T-helper 2 cell (primary cell): ENCODE measurements at places on chromosomes 12 and 14.

- no peak for DNase-seq
These were observed 24.1 kb downstream of the DMAC2L start for GRCh38 chr14:50335989-50336824.

GRCh38 chr12:7433276-7433822, 10.6 kb downstream of the CD163L1 start:
- no peak for DNase-seq

DNA sequence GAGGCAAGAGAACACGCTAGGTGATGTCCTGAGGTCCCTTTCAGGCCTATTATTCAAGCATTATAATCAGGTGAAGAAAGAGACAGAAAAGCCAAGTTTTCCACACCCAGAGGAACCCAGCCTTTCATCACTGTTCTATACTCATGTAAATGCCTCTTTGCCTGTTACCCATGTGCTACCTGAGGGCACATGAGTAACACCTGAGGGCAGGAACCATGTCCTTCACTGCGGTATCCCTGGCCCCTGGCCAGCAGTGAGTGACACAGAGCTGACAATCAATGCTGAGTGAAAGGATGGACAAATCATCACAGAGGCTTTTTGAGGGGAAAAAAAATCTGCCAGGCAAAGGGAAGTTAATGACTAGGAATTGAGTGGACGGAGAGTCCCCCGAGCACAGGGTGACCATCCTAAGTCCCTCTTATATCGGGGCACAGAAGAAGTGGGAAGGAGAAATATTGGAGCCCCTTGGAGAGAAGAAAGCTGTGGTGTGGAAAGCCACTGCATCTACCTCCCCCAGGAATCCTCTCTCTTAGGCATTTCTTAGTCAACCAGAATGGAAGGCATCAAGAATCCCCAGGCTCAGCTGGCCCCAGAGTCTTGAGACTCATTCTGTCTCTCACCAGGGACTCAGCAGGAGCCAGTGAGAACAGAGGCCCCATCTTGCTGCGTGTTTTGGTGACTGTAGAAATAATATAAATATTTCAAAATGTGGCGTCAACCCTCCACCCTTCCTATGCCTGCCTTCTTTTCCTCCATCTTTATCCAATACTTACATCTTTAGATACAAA, 212.9 kb downstream of the DPF3 start:
- DNase-seq: no peak

DNA sequence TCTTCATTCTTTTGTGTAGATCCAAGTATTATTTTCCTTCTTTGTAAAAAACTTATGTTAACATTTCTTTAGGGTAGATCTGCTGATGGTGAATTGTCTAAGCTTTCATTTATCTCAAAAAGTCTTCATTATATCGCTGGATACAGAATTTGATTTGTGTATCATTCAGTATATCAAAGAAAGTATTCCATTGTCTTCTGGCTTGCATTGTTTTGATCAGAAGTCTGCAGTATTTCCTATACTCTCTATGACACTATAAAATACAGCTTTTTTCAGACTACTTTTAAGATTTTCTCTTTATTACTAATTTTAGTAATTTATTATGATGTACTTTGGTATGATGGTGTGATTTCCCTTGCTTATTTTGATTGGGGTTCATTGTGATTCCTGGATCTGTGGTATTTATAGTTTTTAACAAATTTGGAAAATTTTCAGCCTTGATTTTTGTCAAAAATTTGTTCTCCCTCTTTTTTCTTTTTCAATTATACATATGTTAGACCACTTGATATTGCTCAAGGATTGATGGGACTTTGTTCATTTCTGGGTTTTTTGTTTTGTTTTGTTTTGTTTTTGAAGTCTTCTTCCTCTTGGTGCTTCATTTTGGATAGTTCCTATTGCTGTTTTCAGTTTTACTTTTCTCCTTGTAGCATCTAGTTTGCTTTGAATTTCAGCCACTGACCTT, 176.5 kb downstream of the ZFP36L1 start:
- no peak for DNase-seq

DNA sequence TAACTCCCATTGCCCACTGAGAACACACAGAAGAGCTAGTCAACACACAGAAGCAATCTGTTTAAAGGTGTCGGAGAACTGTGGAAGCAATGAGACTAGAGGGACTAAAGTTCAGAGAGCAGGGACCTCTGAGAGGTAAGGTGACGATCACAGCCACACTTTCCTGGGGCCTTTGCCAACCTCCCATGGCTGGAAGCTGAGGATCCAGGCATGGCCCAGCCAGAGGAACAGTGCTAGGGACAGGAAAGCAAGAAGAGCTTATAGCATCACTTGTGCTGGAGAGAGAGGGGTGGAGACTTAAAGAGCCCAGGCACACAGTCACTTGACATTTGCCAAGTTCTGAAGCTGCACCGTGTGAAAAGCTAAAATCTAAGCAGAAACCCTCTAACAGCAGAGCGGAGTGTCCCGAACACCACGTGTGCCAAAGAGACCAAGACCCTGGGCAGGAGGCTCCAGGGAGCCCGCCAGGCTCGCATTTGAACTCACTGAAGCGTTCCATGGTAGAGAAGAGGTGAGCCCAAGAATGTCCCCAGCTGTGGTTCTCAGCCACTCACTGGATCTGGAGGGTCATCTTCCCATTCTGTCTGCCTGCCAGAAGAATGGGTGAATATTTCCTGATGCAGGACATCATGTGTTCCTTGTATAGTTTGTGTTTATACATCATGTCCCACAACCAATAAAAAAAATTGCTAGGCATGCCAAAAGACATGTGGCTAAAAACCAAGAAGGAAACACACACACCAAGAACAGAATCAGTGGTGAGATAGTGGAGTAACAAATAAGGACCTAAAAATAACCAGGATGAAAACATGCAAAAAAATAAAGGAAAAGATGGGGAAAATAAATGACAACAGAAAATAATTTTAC, 174.0 kb upstream of the C14orf180 start:
- no peak for DNase-seq

DNA sequence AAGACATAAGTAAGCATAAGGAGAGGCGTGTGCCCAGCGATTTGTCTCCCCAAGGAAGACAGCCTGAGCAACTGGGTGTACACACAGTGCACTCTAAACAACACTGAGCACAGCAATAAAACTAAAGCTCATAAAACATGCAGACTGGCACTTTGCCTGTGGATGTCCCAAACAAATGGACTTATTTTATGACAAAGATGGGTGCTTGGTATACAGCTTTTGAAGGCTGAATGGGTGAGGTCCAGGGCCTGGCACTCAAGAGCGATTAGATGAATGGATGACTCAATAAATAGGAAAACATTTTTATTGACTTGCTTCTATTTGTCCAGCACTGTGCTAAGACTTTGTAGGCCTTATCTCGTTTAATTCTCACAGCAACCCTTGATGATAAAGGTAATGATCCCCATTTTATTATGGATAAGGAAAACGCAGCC, 28.5 kb downstream of the LGMN start:
- DNase-seq: no peak

DNA sequence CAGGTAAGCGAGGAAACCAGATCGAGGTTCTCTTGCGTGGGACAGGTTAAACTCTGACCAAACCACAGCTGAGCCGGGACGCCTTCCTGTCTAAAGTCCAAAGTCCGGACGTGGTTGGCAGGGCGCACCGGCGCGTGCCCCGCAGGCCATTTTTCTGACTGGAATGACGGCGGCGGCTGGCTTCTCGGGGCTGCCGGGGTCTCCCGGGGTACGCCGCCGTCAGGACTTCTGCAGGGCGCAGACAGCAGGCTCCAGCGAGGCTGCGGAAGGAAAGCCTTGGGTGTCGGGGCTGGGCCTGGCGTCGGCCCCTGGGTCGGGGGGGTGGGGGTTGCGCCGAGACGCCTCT, 32.8 kb downstream of the MIA2 start:
- peak; percentile 5 for DNase-seq

GRCh38 chr12:120689397-120690082, 2.6 kb downstream of the MLEC start:
- no peak for DNase-seq
